Mesangial cell (primary cell): ENCODE measurements at places on chromosomes 3 and 15. TPM values are rescaled to one million over a fixed set of nuclear protein-coding genes. Genes with fewer than 3 reads are reported as not detected.

Gene RAMAC
- total RNA-seq, result 19.7 and 20.4 TPM in 2 replicates

Gene CRYGS
- 0.25 and 0.98 TPM in 2 replicates for total RNA-seq

Gene SLITRK3
- not detected in 2 replicates for total RNA-seq

Gene RTP4
- 0.89 TPM in 1 of 2 replicates, not detected in the other for total RNA-seq
